Stimulated activated naive CD4-positive, alpha-beta T cell treated with Interleukin-2 at 50 U/mL for 16 hours (primary cell): ENCODE measurements at places on chromosomes 6 and 20.

DNA sequence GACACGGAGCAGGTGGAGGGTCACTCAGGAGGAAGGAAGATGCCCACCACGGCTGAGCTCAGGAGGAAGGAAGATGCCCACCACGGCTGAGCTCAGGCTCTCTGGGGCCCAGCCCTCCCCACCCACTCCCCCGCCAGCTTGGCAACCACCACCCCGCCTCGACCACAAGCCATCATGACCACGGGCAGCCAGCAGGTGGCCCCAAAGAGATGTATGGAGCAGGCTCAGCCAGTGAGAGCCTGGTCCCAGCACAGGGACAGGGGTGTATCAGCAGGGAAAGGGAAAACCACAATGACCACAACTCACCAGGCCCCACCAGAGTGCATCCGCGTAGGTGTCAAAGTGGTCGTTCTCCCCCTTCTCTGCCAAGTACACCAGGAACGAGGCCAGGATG, 30.4 kb downstream of the KCNQ2 start:
- peak; percentile 62 for DNase-seq

GRCh38 chr20:44745122-44745597, 505 bp upstream of the KCNK15 start:
- no peak for DNase-seq

DNA sequence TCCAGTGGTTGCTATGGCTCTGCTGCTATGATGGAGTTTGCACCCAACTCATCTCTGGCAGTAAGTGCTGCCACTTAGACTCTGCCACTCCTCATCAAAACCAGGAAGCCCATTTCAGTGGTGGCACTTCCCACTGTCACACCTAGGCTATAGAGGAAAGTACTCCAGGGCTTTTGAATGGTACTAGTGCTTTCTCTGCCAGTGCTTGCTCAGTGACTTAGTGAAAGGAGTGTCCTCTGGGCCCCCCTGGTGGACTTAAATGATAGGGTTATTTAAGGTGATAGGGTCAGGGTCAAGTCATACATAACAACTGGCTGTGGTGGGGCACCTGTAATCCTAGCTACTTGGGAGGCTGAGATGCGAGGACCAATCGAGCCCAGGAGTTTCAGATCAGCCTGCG, 22.8 kb downstream of the FITM2 start:
- no peak for DNase-seq

DNA sequence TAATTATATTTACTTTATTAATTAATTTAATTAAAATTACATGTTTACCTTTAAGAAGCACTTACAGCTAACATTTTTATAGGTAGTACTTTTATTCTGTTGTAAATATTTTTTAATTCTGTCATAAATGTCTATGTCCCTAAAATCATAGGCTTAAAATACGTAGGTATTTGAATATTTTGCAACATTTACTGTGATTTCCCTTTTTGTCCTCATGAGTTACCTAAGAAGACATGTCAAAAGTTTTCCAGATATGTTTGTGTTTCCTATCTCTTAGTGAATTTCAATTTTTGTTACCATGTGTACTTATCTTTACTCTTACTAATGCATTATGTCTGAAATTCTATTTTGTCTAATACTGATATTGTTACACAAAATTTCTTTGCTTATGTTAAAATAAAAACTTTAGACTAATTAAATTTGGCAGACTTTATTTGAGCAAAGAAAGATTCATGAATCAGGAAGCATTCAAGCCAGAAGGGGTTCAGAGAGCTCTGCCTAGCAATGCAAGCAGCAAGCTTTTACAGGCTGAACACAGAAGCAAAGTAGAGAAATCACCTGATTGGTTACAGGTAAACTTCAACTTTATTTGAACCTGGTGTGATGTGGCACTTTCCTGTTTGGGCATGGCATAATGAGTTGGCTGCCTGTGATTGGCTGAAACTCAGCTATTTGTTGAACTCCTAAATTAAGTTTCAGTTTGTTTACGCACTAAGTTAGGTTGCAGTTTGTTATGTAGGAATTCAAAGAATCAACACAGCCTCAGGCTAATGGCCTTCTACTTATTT, 123.2 kb upstream of the TMEM170B start:
- peak; percentile 36 for DNase-seq

DNA sequence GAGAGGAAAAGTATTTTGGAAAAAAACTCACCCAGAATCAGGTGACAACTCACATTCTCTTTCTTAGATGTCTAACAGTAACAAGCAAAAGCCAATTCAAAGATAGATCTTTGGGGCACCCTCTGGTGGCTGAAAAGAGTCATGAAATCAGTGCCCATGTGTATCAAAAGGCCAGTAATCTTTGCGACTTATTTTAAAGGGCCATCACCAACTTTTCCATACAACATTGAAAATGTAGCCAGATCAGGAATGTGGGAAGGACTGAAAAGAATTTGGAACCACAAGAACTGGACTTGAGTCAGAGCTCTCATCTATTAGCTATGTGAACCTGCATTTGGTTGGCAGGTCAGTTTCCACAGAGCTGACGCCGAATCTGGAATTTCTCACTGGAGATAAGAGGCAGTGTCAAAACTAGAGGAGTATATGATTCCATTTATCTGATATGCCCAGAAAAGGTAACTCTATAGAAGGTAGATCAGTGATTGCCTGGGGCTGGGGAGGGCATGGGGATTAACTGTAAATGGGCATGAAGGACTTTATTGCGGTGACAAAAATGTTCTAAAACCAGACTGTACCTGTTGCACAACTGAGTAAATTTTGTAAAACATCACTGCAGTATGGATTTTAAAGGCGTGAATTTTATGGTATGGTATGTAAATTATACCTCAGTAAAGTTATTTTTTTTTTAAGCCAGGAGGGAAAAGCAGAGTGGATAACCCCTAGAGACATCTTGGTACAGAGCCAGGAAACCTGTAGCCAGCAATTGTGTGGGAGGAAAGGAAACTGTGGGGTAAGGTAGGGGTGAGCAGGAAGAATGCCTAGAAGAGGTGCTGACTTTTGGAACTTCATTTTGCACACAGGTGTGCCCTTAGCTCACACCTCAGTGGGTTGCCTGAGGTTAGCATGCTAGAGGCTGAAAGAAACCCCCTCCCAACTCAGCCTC, 117.1 kb upstream of the ASF1A start:
- DNase-seq: peak; percentile 27

DNA sequence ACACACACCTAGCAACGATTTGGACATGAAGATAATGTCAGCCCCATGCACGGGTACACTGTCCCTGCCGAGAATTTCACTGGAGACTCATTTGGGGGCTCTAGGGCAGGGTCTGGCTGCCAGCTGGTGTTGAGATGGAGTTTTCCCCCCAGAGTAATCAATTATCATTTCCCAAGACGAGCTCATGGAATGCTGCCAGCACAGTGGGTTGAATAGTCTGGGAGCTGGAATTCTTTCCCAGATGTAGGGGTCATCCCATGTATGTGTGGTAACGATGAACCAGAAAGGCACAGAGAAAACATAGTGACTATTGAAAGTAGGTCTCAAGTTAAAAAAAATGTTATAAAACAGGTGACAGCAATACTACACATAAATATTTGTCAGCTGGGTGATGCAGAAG, 579.9 kb downstream of the MAFB start:
- no peak for DNase-seq

DNA sequence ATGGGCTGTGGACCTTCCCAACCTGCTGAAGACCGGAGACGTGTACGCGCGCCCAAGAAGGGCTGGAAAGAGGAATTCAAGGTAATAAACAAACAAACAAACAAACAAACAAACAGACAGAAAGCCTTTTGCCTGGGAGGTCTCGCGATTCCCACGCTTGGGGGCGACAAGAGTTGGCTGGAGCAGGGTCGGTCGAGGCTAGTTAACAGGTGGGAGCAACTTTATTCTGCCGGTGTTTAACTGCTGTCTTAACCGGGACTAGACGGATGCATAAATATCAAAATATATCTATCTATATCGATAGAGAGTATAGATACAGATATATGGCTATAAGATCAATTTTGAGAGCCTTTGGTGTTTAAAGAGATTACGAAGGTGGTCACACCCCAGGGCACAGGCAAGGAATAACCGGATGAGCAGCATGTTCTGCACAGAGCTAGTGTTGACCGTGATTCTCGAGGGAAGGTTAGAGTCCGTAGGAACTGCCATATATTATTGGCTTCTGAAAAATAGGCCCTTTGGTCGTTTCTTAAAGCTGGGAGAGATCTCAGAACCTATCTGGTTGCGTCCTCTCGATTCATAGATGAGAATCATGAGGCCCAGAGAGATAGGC, 514 bp downstream of the STMND1 start:
- no peak for DNase-seq

- DNase-seq: no peak
Measured at GRCh38 chr6:26330859-26331217, 34.2 kb upstream of the BTN3A2 start.

DNA sequence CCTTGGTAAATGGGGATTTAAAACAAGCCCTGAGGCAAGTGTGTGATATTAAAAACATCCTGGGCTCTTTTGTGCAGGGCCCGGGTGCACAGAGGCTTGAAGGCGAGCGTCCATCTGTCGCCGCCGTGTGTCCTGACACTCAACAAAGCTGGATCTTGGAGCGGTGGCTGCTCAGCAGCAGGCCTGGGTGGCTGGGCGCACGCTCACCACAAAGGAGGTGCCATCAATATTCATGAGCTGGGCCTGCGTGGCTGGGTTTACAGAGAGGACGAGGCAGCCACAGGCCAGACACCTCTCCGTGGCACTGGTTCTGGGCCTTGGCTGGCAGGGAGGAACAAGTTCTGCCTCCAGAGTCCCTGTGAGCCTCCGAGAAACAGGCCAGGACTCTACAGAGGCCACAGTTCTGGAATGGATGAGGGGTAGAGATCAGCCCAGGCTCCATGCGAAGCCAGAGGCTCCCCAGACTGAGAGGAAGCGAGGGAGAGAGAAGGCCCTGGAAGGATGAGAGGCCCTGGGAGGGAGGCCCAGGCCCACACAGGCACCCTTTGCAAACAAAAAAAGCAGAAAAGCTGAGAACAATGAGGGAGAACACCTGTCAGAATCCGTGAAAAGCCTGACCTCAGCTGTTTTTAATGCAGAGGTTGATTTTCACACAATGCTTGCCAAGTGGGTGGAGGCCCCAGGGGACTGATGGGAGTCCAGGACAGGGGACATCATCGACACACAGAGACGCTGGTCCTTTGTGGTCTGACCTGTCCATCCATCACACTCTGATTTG, 21.9 kb downstream of the BHLHE23 start:
- no peak for DNase-seq

GRCh38 chr6:131492932-131493573, 80.0 kb upstream of the ARG1 start:
- no peak for DNase-seq

- DNase-seq: no peak
Measured at GRCh38 chr20:15440049-15440820, 1102.8 kb upstream of the FLRT3 start.

- DNase-seq: no peak
Measured at GRCh38 chr6:88884361-88884760, 79.1 kb downstream of the RNGTT start.

GRCh38 chr6:37862430-37862829, 42.9 kb downstream of the ZFAND3 start:
- no peak for DNase-seq

GRCh38 chr20:57756921-57757320, 47.1 kb upstream of the PMEPA1 start:
- DNase-seq: no peak

- no peak for DNase-seq
Measured at GRCh38 chr6:32867554-32868256, 13.7 kb downstream of the PSMB9 start.

GRCh38 chr6:147903931-147904330, 395.4 kb downstream of the SAMD5 start:
- no peak for DNase-seq

- DNase-seq: no peak
Measured at GRCh38 chr20:31573555-31574321, 31.4 kb upstream of the ID1 start.

- no peak for DNase-seq
Measured at GRCh38 chr6:21953831-21954801, 342.7 kb downstream of the PRL start.
